ENCODE measurements at places on chromosomes 16 and 17.

GRCh38 chr17:35731239-35731916, at the start of gene RASL10B:
Gene RASL10B (plus strand): TSS chr17:35731639. CDS start chr17:35735185, 3,546 bp downstream.
- DNase-seq: peak; percentile 69

- no peak for DNase-seq
These were observed 48.0 kb upstream of the RBFOX3 start for GRCh38 chr17:79658811-79659207.

GRCh38 chr16:65445313-65446260, 323.7 kb upstream of the CDH11 start:
- DNase-seq: no peak

GRCh38 chr16:73053364-73054124, 5.6 kb upstream of the ZFHX3 start:
- no peak for DNase-seq

DNA sequence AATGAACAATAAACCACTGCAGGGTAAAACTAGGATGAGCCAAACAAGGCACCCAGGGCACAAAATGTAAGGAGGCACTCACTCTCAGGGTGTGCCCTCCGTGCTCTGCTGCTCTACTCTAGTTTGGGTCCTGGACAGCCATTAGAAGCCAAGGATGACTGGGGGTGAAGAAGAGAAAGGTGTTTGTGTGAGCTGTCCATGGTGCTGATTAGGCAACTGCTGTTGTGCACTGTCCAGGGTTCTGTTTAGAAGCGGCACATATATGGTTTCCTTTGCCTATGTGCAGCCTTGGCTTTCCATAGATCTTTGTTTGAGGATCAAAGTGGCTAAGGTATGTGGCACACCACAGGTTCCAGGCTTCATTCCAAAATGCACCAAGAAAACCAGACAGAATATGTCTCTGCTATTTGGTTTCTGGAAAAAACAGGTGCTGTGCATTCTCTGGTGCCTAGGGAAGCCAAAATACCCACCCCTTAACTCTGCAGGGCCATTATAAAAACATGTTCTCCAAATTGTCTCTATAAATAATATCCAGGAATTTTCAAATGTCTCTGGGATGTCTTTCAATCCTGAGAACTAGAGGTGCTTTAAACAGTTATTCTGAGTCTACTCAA, 123.5 kb downstream of the CBLN1 start:
- no peak for DNase-seq

GRCh38 chr16:83701494-83701893, 106.3 kb upstream of the HSBP1 start:
- DNase-seq: peak; percentile 33

GRCh38 chr16:65176603-65177002, 54.7 kb upstream of the CDH11 start:
- DNase-seq: no peak

- no peak for DNase-seq
These were observed 15.0 kb downstream of the PLCD3 start for GRCh38 chr17:45117334-45117733.

DNA sequence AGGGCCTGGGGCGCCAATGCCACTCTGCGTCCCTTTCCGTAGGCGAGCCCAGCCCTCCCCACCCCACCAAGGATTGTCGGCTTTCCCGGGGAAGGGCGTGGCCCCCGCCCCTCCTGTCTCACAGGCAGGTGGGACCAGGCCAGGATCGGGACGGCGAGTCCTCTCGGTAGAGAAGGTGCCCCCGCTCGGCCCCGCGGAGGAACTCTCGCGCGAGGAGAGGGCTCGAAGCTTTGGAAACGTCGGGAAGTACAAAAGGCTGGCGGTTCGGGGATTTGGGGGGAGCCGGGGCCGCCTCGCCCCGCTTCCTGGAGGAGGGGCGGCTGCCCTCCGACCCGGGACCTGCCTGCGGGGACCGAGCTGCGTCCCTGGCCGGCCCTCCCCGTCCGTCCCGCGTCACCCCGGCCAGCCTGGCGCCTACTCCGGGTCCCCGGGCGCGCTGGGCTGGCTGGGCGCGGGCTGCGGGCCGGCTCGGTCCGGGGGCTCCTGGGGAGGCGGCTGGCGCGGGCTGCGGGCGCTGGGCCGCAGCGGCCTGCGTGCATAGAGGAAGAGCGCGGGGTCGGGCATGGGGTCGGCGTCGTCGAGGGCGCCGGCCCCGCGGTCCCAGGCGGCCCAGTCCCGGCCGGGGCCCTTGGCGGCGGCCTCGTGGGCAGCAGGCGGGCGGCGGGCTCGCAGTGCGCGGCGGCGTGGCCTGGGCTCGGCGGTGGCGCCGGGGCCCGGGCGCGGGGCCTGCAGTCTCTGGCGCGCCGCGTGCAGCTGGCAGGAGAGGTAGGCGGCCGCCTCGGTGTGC, 12.6 kb upstream of the CLUH start:
- DNase-seq: no peak

DNA sequence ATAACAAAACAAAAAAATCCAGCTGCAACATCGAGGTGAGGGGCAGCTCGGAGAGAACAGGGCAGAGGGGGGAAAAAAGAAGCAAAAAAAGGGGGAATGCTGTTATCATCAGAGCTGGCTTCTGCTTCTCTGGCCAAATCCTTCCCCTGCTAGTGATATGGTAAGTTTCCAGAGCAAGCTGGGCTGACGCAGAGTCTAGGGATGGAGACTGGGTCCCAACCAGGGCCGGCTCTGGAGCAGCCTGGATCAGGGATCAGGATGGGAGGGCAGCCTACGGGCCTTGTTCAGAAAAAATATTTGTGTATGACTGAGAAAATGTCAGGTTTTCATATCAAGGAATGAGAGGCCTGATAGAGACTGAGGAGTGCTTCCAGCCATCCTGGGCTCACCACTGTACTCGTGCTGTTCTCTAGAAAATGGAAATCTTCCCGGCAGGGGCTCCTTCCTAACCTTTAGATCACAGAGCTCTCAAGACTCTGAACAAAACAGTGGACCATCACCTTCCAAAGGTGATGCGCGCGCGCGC, 726 bp upstream of the C1QTNF1 start:
- no peak for DNase-seq

GRCh38 chr17:73623247-73623646, 21.0 kb downstream of the SDK2 start:
- DNase-seq: no peak

- DNase-seq: no peak
These were observed 922 bp upstream of the MRPL58 start for GRCh38 chr17:75011401-75012095.

- DNase-seq: peak; percentile 76
These were observed 13.5 kb downstream of the SPATA32 start for GRCh38 chr17:45248132-45248957.

- DNase-seq: no peak
These were observed 21.5 kb upstream of the SPN start for GRCh38 chr16:29641561-29641960.
